ENCODE measurements at places on chromosomes 7 and 10.

DNA sequence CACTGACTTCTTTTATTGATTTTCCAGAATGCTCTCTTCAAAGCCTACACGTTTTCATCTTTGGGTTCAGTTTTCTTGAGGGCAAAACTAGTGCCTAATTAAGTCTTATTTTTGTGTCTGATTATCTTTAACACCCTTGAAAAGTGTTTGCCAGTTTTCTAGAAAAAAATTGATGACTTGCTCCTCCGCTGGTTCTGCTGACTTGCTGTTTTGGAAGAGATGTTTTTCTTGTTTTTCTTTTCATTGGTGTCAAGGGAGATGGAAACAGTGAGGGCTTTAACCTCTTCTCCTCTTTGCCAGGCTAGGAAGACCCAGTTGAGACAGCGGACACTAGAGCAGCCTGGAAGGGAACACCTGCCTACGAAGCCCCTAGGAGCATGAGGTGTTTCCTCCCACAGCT lies 123.7 kb upstream of the EEPD1 start:
- no peak for DNase-seq

GRCh38 chr10:11434324-11434723 lies 177.1 kb downstream of the USP6NL start:
- no peak for DNase-seq

GRCh38 chr10:79381804-79382221 lies 34.5 kb downstream of the PPIF start:
- DNase-seq = no peak

DNA sequence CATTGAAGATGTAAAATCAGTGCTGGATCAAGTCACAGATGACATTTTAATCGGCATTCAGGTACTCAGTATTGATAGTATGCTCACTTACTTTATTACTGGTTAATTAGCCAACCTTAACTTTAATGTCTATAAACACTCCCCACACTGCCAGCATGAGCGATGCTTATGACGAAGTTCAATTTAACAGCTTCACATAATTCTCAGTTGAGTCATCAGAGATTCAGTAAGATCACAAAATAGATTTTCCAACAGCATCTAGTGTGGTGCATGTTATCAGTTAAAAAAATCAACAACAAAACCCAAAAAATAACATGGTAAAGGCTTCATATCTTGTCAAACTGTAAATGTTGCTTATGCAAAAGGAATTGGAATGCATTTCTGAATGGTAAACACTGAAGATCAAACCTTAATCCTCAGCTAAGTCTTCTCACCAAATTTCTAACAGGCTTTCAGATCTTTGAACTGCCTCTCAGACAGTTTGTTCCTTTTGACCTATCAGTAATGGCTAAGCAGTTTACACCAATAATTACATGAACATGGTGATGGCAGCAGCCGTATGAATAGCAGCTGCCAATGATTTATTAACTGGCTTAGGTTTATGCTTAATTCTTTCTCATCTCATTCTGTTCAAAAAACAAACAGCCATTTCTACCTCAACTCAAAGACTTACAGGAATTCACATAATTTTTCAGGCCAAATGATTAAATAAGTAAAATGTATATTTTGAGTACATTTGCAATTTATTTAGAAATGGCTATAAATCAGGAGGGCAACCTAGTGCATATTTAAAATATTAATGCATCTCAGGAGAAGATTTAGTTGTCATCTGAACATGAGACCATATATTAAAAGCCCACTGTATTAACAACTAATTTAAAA lies 98.5 kb downstream of the CABCOCO1 start:
- no peak for DNase-seq

GRCh38 chr7:104775531-104775930 lies 238.5 kb upstream of the KMT2E start:
- DNase-seq = no peak

DNA sequence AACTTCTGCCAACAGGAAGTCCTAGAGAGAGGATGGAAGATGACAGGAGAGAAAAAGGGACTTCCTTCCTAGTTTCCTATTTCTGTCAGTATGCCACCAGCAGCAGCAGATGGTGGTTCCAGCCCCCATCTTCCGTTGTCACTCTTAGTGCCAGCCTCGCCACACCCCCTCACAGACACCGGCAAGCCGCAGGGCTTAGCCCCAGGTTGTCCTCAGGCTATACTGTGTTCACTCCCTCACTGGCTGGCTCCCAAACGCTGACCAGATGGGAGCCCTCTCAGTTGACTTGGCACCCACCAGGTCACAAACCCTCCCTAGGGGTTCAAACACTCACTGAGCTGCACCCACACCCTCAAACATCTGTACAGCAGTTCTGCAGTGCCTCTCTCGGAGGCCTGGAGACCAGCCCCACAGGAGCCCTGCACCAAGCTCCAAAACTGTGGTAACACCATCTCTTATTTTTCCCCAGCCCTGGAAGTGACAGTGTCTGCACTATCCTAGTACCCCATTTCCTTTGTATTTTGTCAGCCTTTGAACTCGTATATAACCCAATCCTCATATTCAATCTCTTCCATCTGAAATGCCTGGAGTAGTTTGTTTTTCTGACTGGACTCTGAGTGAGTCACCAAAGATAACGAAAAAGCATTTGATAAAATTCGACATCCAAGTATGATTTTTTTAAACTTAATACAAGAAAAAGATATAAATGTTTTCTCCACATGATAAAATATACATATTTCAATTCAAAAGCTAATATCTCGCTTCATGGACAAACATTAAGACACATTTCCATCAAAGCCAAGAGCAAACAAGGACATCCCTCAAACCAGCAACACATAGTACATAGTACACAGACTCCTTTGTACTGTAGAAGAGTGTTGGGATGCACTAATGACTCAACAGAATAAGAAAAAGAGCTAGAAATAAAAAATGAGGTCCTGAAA lies 34.5 kb downstream of the SMURF1 start:
- peak; percentile 36 for DNase-seq

DNA sequence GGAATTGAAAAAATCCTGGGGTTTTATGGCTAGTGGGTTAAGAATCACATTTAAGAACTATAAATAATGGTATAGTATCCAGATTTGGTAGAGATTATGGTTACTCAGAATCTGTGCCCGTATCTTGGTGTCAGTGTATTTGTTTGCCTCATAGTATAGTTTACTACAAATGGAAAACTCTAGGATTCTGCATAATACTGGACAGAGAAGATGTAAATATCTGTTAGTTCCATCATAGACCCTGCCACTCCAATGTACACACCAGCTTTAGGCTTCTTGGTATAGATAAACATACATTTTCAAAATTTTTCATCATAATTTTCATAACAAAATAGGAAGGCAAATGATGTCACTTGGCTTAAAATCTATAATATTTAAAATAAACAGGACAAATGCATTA lies 108.1 kb downstream of the CFTR start:
- DNase-seq = no peak

GRCh38 chr10:127968659-127969058 lies 61.8 kb downstream of the PTPRE start:
- no peak for DNase-seq

- DNase-seq = no peak
These were observed 320.5 kb downstream of the PTPRN2 start for GRCh38 chr7:158266817-158267741.

- DNase-seq = no peak
These were observed 48.7 kb downstream of the PDK4 start for GRCh38 chr7:95547361-95548348.

DNA sequence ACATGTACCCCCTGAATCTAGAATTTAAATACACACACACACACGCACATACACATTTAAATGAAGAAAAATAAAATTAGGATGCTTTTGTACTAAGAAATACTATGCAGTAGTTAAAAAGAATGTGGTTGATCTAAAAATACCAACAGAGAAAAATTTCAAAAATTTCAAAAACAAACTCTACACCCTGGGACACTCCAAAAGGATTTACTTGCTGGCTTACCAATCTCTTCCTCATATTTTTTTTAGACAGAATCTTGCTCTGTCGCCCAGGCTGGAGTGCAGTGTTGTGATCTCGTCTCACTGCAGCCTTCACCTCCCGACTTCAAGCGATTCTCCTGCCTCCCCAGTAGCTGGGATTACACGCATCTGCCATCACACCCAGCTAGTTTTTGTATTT lies 80.9 kb downstream of the HIP1 start:
- no peak for DNase-seq

GRCh38 chr10:132107949-132108877 lies 42.5 kb downstream of the JAKMIP3 start:
- DNase-seq = no peak

- no peak for DNase-seq
These were observed 850.2 kb downstream of the LRMDA start for GRCh38 chr10:76281659-76282058.

- DNase-seq = no peak
These were observed 30.6 kb downstream of the TMEM243 start for GRCh38 chr7:87188930-87189329.

DNA sequence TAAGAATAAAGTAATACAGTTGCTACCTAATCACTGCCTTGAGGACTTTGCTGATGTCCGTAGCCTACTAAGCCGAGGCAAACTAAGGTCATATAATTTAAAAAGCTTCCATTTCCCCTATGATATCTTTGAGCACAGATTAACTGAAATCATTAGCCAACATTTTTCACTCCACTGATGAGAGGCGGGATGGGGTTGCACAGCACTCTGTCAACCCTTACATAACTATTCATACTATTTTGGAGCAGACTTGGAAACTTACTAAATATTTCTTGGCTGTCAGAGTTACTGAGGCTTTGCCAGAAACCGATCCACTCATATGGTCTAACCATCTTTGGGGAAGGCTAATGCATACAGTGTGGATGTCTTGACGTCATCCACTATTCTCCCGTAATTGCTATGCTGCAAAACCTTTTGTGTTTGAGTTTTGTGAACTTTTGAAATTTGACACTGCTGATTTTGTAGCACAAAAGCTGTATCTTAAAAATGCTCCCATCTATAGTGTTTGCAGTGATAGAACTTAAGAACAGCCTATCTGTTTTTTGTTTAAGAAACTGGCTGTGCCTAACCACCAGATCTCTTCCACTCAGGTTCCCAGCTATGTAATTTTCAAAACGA lies 248.7 kb downstream of the TSPAN12 start:
- DNase-seq = no peak

GRCh38 chr7:102395873-102396709 lies at the start of gene PRKRIP1:
Gene PRKRIP1, plus strand, starts transcription at chr7:102396363. Its CDS starts 49 bp downstream, at chr7:102396412.
- peak; percentile 84 for DNase-seq

DNA sequence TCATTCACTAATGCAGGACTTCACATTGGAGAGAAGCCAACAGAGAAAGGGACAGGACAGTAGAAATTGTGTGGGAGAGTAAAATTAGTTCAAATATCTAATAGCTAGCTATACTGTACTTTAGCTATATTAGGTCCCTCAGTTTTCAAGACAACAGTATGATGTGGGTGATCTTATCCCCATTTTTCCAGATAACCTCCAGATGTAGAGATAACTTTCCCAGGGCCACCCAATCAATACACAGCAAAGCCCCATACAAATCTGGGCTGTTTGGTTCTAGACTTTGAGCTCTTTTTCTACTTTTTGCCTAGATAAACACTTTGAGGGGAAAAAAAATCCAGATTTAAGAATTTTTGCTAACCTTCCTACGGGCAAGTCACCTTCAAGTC lies 482 bp upstream of the CLDN12 start:
- no peak for DNase-seq

- no peak for DNase-seq
These were observed 17.2 kb upstream of the PSMG3 start for GRCh38 chr7:1586827-1587705.

DNA sequence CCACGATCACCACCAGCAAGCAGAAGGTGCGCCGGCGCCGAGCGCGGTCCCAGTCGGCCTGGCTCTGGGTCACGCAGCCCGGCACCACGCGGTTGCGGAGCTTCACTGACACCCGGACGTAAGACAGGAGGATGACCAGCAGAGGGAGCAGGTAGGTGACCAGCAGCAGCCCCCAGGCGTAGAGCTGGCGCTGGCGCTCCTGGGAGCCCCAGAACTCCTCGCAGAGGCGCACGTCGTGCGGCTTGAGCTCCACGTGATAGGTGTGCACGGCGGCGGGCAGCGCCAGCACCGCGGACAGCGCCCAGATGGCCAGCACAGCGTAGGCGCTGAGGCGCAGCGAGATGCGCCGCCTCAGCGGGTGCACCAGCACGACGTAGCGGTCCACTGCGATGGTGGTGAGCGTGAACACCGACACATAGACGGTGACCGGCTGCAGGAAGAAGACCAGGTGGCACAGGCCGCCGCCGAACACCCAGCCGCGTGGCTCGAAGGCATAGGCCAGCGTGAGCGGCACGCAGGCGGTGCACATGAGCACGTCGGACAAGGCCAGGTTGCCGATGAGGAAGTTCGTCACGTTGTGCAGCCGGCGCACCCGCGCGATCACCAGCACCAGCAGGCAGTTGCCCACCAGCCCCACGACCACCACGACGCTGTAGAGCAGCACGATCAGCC lies 920 bp downstream of the PRLHR start:
- peak; percentile 63 for DNase-seq

DNA sequence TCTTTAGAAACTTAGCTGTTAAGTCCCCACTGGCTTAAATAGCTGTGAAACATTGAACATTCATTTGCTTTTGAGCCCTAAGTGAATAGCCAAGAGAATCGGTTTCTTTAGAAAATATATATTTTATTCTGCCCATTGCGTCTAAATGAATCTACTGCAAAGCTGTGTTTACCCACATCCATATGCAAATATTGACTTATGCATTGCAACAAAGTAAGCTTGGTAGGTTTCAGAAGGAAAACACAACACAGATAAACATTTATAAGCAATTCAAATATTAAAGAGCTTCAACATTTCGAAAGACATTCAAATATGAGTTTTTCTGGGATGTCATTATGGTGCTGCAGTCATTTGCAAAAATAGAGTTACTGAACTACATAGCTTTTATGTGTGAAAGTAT lies 257.3 kb downstream of the SH2D4B start:
- DNase-seq = no peak

- DNase-seq = no peak
These were observed 318.6 kb upstream of the KLF6 start for GRCh38 chr10:4103603-4104002.

GRCh38 chr10:1661859-1662437 lies 75.4 kb downstream of the ADARB2 start:
- DNase-seq = no peak

- no peak for DNase-seq
These were observed 448 bp upstream of the GOLGA7B start for GRCh38 chr10:97849103-97849686.

GRCh38 chr7:100544386-100544785 lies 5.4 kb downstream of the AGFG2 start:
- peak; percentile 24 for DNase-seq

- no peak for DNase-seq
These were observed 176.1 kb upstream of the TNS3 start for GRCh38 chr7:47757921-47758411.

GRCh38 chr10:31290386-31290785 lies 28.6 kb upstream of the ZEB1 start:
- DNase-seq = no peak

GRCh38 chr10:43957267-43958070 lies 308.8 kb upstream of the ZNF32 start:
- DNase-seq = no peak

- no peak for DNase-seq
These were observed 1279.1 kb upstream of the SORCS1 start for GRCh38 chr10:108443636-108444035.

GRCh38 chr7:128119036-128119435 lies 87.8 kb upstream of the LRRC4 start:
- DNase-seq = no peak
